Stimulated activated CD4-positive, alpha-beta T cell treated with anti-CD3 and anti-CD28 coated beads, Interleukin-2, amount 100 ng/mL, for 24 hours (primary cell): ENCODE measurements at places on chromosomes 12 and 14.

- DNase-seq: no peak
Measured at GRCh38 chr12:67523538-67523937, 125.0 kb upstream of the DYRK2 start.

GRCh38 chr12:104182621-104183378, 32.8 kb upstream of the TXNRD1 start:
- DNase-seq: no peak

DNA sequence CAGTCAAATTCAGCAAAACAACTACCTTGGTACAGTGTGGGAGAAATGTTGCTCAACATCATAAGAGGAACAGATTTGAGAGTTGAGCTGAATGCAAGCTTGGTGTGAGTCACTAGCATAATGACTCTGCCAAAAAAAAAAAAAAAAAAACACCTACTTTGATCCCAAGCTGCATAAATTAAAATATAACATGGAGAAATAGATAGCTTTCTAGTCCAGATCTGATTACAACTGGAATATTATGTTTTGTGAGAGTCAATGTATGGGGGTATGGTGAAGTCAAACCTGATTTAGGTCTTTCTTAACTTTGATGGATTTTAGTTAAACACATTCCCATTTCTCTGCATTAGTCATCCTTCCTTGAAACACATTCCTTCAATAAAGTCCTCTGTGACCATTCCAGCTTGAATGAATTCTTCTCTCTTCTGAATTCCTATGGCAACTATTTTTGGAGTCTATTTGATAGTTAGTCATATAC, 188.1 kb downstream of the SLC5A8 start:
- DNase-seq: no peak

DNA sequence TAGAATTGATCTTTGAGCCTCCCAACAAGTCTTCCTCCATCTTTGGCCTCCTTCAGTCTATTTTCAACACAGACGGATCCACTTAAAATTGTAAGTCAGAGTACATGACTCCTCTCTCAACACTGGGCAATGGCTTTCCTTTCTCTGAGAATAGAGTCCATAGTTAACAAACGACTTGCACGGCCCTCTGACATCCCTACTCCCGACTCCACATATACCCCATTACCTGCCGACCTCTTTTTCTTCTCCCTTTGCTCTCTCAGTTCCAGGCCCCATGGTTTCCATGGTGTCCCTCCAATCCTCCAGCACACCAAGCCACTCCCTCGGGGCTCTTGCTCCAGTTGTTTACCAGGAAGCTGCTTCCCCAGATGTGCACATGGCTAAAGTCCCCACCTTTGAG, 84.7 kb downstream of the DNAI7 start:
- DNase-seq: no peak

DNA sequence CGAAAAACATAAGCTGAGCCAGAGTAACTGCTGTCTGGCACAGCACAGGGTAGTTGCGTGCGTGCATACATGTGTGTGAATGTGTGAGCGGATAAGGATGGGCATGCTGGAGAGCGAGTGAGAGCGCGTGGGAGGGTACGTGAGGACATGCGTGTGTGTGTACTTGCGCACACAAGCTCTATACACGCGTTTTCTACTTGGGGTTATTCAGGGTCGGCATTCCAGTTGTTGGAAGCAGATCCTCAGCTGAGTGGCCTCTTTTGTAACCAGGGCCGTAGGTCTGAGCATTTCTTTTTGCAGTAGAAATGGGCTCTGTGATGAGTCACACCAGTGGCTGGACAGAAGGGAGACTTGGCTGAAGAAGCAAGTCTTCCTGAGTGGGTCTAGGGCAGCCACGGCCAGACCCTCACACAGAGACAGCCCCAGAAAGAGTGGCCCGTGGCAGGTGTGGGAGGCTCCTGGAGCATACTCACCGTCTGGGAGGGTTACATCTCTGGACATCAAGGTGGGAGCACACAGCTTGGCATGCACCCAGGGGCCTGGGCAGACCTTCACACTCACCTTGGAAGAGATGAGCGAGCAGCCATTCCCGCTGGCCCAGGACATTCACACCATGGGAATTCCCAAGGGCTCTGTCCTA, 78.0 kb downstream of the LRRC74A start:
- no peak for DNase-seq

GRCh38 chr14:84404246-84404645, 1125.7 kb upstream of the FLRT2 start:
- DNase-seq: no peak

DNA sequence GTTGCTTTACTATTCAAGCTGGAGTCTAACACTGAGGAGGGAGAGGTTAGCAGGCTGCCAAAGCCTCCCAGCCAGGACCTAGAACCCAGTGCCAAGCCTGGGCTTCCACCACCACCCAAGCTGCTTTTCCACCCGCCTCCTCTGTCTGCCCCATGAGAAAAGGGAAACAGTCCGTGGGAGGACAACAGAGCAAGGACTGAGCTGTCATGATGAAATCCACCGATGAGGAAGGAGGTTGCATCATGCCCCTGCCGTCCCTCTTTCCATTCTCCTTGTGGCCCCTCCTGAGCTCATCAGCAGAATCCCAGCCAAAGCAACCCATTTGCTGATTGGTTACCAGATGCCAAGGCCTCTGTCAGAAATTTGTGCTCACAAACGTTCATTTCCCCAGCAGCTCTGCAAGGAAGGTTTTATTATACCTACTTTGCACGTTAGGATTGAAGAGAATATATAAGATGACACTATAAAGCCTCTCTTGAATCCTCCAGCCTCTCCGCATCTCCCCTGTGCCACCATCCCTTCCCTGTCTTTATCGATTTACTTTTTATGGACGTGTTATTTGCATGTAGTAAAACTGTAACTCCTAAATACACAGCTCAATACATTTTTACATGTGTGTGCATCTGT, 6.3 kb upstream of the SERPINA1 start:
- peak; percentile 29 for DNase-seq

- no peak for DNase-seq
Measured at GRCh38 chr12:7667125-7667524, 1.4 kb upstream of the APOBEC1 start.

- no peak for DNase-seq
Measured at GRCh38 chr12:74646831-74647230, 109.2 kb downstream of the ATXN7L3B start.

GRCh38 chr12:11482955-11483354, 87.6 kb upstream of the PRB2 start:
- no peak for DNase-seq

GRCh38 chr12:7788294-7788660, 925 bp upstream of the NANOG start:
- no peak for DNase-seq

- no peak for DNase-seq
Measured at GRCh38 chr14:56562883-56563282, 16.7 kb upstream of the TMEM260 start.

- DNase-seq: no peak
Measured at GRCh38 chr12:14691560-14691959, 4.8 kb downstream of the GUCY2C start.

GRCh38 chr12:92625639-92626310, 77.0 kb upstream of the PLEKHG7 start:
- DNase-seq: no peak

GRCh38 chr12:119176267-119177055, 2.3 kb upstream of the HSPB8 start:
- DNase-seq: no peak

GRCh38 chr14:92560106-92560865, 46.7 kb downstream of the RIN3 start:
- no peak for DNase-seq

- DNase-seq: no peak
Measured at GRCh38 chr14:38256533-38256840, 594 bp upstream of the CLEC14A start.

DNA sequence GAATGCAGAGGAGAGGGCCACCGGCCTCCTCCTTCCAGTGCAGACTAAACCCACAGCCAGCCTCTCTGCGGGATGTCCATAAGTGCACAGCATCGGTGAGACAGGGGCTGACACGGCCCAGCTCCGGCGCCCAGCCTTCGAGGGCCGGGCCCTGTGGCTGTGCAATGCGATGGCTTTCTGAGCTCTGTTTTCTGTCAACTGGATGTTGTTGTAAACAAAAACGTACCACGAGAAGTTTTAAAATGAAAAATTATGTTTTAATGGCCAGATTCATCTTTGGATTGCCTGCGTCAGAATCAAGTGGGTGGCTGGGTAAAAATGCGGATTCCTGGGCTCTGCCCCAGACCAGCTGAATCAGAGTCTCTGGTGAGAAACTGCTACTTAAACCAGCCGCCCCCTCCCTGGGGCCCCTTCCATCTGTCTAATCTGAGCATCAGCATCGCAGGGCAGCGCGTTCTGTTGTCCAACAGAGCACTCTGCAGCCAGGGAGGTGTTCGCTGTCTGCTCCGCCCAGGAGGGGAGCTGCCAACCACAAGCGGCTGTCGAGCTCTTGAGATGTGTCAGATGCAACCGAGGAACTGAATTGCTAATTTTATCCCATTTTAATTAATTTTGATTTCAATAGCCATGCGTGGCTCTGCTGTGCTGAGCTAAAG, 133.4 kb downstream of the RFLNA start:
- DNase-seq: no peak
